Ascending aorta (tissue), 2 donors: ENCODE measurements at places on chromosomes 13 and 19.

GRCh38 chr13:94617389-94618000, 15.8 kb downstream of the GPR180 start:
- no peak for DNase-seq

DNA sequence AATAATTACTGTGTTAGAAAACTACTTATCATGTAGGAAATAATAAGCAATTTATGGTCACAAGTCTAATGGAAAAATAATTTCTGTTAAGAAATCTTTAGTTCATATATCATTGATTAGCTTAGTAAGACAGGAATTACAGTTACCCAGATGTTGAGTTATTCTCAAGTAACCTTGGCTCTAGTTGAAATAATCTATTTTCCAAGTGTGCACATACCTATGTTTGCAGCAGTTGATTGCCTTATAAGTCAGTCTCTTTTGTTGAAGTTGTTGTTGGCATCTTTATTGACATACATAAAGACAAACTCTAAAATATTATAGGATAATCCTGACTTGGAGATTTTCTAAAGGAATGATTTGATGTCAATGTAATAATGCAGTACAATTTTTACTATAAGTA, 511.4 kb upstream of the KLF12 start:
- no peak for DNase-seq

- DNase-seq = no peak
Observed at GRCh38 chr13:55705971-55706370, 1434.7 kb upstream of the PRR20A start.

GRCh38 chr19:38980583-38981374, 5.2 kb upstream of the FBXO17 start:
- no peak for DNase-seq

GRCh38 chr13:53098455-53098854, 69.8 kb downstream of the OLFM4 start:
- no peak for DNase-seq

- DNase-seq = no peak
Observed at GRCh38 chr13:51237887-51238286, 15.7 kb downstream of the FAM124A start.

DNA sequence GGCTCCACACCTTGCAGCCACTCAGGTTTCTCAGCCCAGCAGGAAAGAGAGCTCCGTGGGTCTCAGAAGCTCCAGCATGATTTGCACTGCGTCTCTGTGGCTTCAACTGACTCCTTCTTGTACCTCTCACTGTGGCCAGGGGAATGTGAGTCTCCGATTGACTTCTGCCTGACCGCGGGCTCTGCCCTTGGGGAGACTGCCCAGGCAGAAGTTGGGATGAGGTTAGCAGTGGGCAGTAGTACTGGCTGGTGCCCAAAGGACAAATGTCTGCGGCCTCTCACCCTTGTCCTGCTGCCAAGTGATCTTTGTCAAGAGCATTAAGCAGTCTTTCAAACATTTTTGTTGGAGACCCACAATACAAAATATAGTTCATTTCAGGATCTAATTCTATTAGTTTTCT, 34.4 kb upstream of the FXYD3 start:
- DNase-seq = no peak

GRCh38 chr13:113579686-113580085, 4.9 kb upstream of the TFDP1 start:
- DNase-seq = peak; percentile 33

DNA sequence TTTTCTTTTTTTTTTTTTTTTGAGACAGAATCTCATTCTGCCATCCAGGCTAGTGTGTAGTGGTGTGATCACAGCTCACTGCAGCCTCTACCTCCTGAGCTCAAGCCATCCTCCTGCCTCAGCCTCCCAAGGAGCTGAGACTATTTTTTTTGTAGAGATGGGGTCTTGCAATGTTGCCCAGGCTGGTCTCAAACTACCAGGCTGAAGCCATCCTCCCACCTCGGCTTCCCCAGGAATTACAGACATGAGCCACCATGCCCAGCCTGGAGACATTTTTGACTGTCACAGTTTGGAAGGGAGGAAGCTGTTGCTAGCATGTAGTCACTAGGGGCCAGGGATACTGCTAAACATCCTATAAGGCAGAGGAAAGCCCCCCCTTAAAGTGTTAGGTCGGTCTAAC, 23.9 kb downstream of the ZIC5 start:
- no peak for DNase-seq

DNA sequence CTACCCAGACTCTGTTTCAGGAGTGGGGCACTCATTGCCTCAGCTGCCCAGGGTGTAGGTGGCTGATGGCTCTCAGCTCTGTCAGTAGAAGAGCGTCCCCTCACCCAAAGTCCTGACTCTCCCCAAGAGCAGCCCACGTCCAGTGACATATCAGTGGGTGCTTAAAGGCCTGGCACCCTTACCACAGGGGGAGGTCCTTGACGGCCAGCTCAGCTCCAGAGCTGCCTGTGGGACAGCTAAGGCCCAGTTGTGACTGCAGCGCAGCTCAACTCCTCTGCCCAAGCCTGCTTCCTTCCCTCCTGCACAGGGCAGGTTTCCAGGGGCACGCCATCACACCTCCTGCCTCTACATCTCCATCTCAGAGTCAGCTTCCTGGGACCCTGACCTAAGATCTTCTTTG, 32.4 kb downstream of the GRIK5 start:
- no peak for DNase-seq

- no peak for DNase-seq
Observed at GRCh38 chr13:50713523-50714248, 129.8 kb downstream of the DLEU7 start.

GRCh38 chr13:41426047-41426446, 31.3 kb upstream of the RGCC start:
- DNase-seq = no peak

DNA sequence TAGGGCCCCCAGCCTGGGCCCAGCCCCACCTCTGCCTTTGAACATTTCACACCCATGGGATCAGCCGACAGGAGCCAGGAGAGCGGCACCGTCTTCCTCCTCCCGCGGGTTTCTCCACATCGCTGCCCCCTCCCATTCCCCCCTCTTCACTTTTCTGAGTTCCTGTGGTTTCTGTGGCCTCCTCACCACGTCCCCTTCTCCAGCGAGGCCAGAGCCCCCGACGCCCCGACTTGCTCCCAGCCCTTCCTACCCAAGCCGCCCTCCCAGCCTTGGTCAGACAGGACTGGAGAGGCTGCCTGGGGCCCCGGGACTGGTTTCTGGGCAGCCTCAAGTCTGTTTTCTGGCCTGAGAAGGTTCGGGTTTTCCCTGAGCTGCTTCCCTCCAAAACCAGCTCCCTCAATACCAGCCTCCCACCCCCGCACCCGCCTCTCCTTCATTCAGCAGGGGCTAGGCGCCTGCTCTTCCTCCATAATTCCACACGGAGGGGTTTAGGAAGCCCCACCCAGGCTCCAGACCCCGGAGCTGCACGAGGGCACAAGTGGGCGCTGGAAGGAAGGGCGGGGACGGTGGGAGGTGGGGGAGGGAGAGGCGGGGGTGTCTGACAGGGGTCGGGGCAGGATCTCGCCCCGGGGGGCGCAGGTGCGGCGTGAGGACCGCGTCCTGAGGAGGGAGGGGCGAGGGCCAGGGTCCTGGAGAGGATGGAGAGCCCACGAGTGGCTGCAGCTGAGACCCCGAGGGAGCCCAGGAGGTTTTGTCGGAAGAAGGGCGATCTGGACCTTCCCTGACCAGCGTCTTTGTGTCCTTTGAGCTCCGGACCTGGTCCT, 4.0 kb upstream of the SIGLEC10 start:
- no peak for DNase-seq

GRCh38 chr13:109481040-109481439, 305.3 kb downstream of the IRS2 start:
- no peak for DNase-seq

GRCh38 chr13:43744261-43745031, 42.3 kb downstream of the ENOX1 start:
- no peak for DNase-seq
